Upper lobe of right lung (tissue), 1 donor: ENCODE measurements at places on chromosomes 1 and 21. TPM values are rescaled to one million over a fixed set of nuclear protein-coding genes. Genes with fewer than 3 reads are reported as not detected.

The KCNJ15 gene
- total RNA-seq, result 80.1 TPM

DNA sequence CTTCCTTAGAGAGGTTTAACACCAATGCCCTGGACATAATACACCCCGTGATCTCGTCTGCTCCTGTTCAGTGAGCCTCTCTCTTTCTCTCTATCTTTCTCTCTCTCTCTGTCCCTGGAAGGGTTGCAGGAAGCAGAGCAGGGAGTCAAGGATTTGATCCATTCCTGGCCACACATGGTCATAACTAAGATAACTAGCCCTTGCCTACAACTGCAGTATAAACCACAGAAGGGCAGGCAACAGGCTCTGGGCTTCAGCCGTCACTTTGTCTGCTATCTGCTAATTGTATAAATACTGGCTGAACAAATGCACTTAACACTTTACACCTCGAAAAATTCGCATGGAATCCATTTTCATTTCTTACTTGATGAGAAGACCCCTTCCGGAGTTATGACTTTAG is 357.5 kb upstream of the RUNX1 start:
- DNase-seq, result no peak

- no peak for DNase-seq
Measured at GRCh38 chr1:171142416-171143385, 42.4 kb upstream of the FMO2 start.

DNA sequence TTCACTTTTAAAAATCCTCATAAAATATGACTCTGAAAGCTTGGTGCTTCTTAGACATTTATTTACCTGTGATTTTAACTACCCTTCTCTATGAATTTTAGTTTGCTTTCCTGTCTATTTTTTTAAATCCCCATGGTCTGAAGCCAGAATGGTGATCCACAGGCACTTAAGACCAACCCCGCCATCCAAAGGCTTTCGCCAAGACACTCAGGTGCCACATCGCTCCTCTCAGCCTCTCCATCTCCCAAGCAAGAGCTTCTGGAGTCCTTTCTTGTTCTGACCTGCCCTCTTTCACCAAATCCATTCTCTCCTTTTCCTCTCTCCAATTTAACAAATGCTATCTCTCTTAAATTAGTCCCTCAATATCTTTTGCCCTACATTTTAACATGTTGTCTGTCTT is 464.6 kb downstream of the PCP4 start:
- DNase-seq, result no peak

DNA sequence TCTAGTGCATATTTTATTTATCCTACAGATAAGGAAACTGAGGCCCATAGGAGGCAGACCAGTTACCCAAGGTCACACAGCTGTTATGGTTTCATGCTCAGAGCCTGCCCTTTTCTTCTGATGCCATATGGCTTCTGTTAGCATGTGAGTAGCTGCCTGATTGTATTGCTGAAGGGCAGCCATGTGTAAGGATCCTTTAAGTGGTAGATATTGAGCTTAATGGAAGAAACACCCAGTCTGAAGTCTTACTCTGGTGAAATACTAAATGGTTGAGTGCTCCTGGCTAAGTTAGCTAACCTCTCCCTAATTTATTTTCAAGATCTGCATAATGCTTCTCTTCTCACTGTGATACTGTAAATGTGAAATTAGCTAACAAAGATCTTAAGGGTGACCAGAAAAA is 30.9 kb downstream of the ADAMTS5 start:
- no peak for DNase-seq

The LCE1F gene
- not detected for total RNA-seq

- no peak for DNase-seq
Measured at GRCh38 chr1:173900427-173900826, 16.7 kb downstream of the SERPINC1 start.

The UROD gene
- 51.4 TPM for total RNA-seq

GRCh38 chr1:49416758-49417157 is 607.0 kb downstream of the AGBL4 start:
- DNase-seq, result no peak

The RGSL1 gene
- total RNA-seq, result not detected

- DNase-seq, result peak; percentile 68
Measured at GRCh38 chr1:209805341-209805781, 581 bp downstream of the IRF6 start.

The FLG2 gene
- total RNA-seq, result not detected

The NASP gene
- 49.8 TPM for total RNA-seq

DNA sequence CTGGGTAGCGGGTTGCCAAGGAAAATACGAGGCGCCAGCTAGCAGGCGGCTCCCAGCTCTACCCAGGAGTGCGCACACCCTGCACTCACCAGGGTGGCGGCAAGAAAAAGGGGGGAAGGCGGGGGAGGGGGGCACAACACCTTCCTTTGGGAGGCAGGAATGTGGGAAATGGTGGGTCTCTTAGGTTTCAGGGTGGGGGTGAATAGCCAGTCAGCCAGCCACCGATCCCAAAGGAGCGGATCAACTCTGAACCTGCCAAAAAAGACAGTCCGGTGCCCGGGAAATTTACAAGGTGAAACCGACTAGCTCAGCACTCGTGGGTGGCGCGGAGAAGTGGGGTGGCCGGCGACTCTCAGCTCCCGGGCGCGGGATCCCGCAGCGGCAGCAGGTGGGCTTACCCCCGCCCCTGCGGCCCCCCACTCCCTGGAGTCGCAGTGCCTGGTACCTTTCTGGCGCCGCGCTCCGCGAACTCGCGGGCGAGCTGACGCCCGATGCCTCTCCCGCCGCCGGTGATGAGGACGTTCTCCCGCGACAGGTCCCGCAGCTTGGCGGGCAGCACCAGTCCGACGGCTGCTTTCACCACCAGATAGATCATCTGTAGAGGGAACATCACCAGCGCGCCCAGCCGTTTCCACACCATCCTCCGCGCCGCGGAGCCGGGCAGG is 1.2 kb downstream of the DHRS3 start:
- DNase-seq, result peak; percentile 79

The TTLL10 gene
- total RNA-seq, result not detected

GRCh38 chr1:175520186-175520585 is 223.2 kb downstream of the TNR start:
- DNase-seq, result no peak

DNA sequence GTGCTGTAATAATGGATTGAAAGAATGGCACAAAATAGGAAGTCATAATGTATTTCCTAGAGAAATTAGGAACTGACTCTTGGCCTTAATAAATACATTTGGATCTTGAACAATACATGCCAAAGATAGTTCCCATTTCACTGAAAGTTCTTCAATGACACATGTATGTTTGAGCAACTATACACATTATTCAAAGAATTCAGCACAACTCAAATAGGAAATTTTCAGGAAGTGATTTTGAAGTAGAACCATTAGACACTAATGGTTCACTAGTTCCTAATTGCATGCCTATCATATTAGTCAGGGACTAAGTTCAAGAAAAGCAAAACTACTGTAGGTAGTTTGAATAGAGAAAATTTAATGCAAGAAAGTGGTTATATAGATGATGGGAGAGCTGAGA is 404.7 kb downstream of the LMO4 start:
- no peak for DNase-seq

The PEX10 gene
- total RNA-seq, result 14.6 TPM

DNA sequence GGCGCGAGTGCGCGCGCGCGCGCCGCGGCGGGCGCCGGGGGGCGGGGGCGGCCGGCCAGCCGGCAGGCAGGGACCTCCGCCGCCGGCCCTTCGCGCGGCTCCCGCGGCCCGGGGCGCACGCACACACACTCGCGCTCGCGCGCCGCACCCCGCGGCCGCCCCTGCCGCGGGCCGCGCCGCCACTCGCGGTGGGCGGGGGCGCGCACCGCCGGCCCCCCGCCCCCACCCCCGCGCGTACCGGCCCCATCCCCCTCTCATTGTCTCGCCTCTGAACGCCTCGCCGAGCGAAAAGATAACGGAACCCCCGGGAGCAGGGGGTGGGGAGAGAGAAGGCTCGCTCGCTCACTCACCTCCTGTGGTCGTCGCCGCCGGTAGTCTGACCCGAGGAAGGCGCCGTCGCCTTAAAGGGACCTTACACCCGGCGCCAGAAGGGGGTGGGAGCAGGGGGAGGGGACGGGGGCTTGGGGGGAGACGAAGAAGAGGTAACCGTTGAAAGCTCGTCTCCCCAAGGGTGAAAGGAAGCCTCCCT is 428 bp downstream of the POGZ start:
- DNase-seq, result peak; percentile 84

GRCh38 chr21:36422279-36423098 is 37.3 kb downstream of the CHAF1B start:
- peak; percentile 73 for DNase-seq

DNA sequence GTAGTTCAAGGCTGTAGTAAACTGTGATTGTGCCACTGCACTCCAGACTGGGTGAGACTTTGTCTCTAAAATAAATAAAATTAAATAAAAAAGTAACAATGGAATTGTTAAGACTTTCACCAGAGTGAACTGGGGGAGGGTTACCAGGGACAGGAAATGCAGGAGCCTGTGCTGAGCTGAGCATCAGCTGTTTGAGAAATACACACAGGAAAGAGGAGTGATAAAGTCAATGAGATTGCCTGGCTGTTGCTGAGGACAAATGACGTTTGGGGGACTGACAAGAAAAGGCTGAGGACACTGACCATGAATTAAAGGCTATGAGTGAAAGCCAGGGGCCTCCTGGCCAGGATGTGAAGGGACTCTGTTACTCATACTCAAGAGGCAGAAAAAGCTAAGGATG is 226.3 kb downstream of the SETD4 start:
- DNase-seq, result no peak

GRCh38 chr21:44024887-44025353 is 12.8 kb downstream of the TRAPPC10 start:
- DNase-seq, result no peak

The PDC gene
- total RNA-seq, result not detected

The KLHDC8A gene
- 0.78 TPM for total RNA-seq

- no peak for DNase-seq
Measured at GRCh38 chr1:1436630-1437032, 1.1 kb downstream of the VWA1 start.

DNA sequence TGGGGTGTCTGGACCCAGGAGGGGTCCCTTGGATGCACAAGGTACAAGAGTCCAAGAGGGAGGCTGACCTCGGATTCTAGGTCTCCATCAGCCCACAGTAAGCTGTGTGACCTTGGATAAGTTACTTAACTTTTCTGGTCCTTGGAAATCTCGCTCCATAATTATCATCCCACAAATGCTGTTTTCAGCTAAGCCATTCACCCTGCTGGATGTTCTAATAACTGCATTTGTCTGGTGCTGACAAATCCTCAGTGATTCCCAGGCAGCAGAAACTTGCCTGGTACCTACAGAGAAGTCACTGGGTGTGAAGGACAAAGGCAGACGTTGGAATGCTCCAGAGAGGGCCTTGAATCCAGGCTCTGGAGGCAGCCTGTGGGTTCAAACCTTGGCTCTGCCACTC is 89.7 kb downstream of the IGSF21 start:
- no peak for DNase-seq

- no peak for DNase-seq
Measured at GRCh38 chr1:34476371-34476770, 278.5 kb upstream of the GJB5 start.

- DNase-seq, result no peak
Measured at GRCh38 chr1:10160907-10161490, 49.4 kb upstream of the KIF1B start.

GRCh38 chr1:77509051-77509492 is 173.4 kb downstream of the ZZZ3 start:
- no peak for DNase-seq

DNA sequence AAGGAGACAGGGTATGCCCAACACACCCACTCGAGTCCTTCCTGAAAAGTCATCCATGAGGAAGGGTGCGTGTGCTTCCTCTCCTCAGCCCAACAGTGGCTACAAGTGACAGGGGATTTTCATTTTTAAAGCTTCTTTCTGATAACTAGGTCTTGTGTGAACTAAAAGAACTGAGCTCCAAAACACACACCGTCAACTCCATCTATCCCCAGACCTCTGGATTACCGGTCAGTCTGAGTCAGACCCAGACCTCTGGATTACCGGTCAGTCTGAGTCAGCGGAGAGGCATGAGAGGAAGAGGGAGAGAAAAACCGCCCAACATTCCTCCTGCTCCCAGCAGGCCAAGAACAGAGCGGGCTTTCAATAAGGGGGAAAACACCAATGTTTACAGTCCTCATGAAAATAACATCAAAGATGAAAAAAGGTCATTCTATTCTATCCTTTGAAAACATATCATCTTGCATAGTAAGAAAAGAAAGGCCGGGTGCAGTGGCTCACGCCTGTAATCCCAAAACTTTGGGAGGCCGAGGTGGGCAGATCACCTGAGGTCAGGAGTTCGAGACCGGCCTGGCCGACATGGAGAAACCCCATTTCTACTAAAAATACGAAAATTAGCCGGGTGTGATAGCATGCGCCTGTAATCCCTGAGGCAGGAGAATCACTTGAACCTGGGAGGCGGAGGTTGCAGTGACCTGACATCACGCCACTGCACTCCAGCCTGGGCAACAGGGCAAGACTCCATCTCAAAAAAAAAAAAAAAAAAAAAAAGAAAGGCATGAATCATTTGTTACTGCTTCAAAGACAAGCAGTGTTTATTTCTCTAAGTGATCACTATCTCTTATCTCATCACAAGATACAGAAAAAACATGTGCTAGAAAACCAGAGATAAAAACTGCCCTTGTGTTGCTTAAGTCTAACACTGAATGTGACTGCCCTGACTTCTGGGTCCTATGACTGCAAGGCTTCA is 3.4 kb downstream of the PTTG1IP start:
- DNase-seq, result peak; percentile 52

GRCh38 chr1:8075511-8076051 is 49.5 kb upstream of the ERRFI1 start:
- DNase-seq, result peak; percentile 78

The SLC30A7 gene
- 35.1 TPM for total RNA-seq

GRCh38 chr1:113074237-113074636 is 1.2 kb downstream of the LRIG2 start:
- no peak for DNase-seq

DNA sequence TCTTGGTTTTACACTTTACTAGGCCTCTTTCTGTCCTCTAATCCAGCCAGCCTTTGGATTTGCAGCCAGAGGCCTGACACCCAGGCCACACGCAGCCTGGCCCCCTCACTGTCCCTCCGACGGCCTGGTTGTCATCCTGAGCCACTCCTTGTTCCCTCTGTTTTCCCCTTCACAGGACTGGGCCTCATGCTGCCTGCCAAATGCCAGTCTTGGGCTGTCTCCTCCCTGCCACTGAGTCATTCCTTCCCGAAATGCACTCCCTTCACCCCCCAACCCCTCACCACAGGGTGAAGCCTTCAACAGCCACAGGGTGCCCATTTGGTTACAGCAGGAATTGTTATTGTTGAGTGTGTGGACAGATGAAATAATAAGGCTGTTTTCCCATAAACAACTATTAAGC is 21.3 kb downstream of the ACOT11 start:
- no peak for DNase-seq
